Cortex of kidney (tissue), 1 donor: ENCODE measurements at places on chromosomes 13 and 19.

- no peak for DNase-seq
These were observed 65.6 kb upstream of the F7 start for GRCh38 chr13:113040031-113040430.

DNA sequence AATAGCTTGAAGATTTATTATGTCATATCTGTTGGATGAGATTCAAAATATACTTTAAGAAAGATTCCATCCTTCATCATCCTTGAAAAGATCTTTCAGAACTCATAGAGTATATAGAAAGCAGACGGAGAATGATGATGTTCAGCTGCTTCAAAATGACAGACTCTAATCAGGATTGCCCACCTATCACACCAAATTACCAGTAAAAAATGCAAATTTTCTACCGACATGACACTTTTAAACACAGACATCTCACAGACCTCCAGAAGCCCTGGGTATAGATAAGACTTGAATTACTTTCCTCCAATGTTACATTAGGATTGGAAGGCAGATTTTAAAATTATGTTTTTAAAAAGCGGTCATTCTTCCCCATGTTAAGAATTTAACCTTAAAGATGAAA lies 235.5 kb downstream of the GPC6 start:
- DNase-seq, result no peak

- no peak for DNase-seq
These were observed 19.8 kb downstream of the PEPD start for GRCh38 chr19:33501693-33502356.

DNA sequence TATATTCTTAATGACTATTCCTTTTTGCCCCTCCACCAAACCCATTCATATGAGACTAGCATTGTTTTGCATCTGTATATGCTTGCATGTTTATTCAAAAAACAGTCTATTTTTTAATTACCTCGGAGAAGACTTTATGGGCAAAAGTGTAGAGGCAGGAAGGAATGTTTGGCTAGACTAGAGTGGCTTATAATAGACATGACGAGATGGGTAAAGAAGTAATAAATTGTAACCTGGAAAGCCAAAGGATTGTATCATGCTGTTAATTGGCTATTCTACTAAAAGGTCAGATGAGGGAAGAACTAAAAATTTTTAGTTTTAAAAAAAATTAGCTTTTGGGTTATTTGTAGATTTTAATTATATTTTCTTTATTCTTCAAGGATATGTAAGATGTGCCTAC lies 91.1 kb downstream of the FNDC3A start:
- DNase-seq, result no peak
